Islet precursor cell (in vitro differentiated cells): ENCODE measurements at places on chromosomes 7 and 10.
A peak's percentile ranks its signal among the peaks of the same experiment; 100 is the strongest.

DNA sequence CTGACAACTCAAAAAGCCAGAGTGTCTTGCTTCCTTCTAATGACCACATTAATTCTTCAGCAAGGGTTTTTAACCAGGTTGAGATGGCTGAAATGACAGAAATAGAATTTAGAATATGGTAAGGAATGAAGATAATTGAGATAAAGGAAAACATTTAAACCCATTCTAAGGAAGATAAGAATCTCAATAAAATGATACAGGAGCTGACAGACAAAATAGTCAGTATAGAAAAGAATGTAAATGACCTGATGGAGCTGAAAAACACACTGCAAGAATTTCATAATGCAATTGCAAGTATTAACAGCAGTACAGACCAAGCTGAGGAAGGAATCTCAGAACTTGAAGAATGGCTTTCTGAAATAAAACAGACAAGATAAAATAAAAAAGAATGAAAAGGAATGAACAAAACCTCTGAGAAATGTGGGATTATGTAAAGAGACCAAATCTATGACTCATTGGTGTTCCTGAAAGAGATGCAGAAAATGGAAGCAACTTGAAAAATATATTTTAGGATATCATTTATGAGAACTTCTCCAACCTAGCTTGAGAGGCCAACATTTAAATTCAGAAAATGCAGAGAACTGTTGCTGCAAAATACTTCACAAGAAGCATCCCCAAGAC is 87.1 kb downstream of the SAMD9 start:
- DNase-seq, result no peak

DNA sequence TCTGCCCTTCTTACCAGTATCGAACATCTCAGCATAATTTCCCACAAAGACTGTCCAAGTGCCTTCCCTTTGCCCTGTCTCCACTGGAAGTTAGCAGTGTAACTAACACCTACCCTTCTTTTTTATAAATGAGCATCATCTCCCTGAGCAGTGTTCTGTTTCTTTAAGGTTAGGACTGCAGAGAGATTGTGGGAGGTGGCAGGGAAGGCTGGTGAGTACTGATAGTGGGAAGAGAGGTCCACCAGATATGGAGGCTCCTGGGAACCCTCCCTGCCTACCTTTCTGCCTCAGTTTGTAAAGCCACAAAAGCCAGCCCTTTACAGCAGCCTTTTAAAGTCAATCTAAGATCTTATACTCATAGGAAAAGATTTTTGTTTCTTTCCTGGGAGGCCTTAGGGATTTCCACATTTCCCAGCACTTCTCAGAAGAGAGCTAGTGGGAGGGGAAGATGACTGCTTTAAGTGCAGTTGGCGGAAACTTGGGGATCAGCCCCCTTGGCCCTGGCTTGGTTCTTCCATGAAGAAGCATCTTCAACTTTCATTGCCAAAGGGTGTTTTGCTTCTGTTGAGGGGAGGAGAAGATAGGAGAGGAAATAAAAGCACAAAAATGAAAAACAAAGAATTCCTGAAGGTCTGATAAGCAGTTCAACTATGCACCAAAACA is 36.6 kb upstream of the CALD1 start:
- no peak for DNase-seq

DNA sequence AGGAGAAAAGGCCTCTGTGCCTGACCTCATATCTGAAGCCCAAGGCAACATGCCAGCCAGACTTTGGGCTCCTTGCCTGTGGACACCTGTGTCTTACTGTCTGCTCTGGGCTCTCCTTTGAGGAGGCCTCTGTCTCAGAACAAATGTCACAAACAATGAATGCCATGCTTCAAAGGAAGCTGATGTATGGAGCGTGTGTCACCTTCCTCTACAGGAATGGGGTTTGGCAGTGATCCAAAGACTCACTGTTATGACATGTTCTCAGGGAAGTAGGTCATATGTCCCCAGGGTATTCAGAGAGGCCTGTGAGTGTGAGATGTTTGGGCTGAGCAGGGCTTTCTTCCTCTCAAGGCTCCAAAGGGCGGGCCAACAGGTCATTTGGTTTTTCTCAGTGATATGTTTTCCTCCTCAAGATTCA is 38.4 kb downstream of the PTPRE start:
- peak; percentile 72 for DNase-seq

GRCh38 chr10:79407811-79408795 is 37.3 kb downstream of the ZCCHC24 start:
- DNase-seq, result no peak

DNA sequence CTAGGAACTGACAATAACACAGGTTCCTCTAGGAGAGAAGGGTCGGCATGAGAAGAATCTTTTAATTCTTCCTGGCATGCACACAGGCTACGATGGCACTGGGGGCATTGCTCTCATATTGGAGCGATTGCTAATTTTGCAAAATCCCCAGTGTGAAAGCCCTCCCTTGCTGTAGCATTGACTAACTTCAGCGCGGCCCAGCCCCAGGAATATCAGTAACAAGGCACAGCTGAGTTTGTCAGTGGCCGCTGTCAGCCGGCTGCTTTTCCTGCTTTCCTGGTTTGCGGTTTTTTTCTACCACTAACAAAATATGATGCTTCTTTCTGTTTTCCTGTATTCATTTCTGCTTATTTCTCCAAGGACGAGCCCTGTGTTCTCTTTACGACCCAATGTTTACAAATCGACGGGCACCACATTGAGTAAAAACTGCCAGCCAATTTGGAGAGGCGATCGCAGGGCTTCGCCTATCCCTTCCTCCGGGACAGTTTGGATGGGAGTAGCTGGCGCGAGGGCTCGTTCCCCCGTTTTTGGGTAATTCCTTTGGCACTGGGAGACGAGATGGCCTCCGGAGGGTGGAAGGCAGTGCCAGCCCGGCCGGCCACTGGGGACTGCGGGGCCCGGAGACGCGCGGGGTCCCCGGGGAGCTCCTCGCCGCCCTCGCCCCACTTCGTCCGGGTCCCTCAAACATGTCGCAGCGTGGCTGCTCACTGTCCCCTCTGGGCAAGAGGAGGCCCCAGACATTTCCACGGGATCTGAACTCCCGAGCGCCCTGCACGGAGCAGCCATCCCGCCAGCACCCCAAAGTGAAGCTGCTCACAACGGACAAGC is 967 bp downstream of the ADARB2 start:
- no peak for DNase-seq

- no peak for DNase-seq
Measured at GRCh38 chr10:19577807-19578206, 238.4 kb upstream of the PLXDC2 start.

GRCh38 chr7:148212731-148213130 is 377.8 kb upstream of the C7orf33 start:
- no peak for DNase-seq

- no peak for DNase-seq
Measured at GRCh38 chr10:66828957-66829356, 96.9 kb upstream of the LRRTM3 start.

DNA sequence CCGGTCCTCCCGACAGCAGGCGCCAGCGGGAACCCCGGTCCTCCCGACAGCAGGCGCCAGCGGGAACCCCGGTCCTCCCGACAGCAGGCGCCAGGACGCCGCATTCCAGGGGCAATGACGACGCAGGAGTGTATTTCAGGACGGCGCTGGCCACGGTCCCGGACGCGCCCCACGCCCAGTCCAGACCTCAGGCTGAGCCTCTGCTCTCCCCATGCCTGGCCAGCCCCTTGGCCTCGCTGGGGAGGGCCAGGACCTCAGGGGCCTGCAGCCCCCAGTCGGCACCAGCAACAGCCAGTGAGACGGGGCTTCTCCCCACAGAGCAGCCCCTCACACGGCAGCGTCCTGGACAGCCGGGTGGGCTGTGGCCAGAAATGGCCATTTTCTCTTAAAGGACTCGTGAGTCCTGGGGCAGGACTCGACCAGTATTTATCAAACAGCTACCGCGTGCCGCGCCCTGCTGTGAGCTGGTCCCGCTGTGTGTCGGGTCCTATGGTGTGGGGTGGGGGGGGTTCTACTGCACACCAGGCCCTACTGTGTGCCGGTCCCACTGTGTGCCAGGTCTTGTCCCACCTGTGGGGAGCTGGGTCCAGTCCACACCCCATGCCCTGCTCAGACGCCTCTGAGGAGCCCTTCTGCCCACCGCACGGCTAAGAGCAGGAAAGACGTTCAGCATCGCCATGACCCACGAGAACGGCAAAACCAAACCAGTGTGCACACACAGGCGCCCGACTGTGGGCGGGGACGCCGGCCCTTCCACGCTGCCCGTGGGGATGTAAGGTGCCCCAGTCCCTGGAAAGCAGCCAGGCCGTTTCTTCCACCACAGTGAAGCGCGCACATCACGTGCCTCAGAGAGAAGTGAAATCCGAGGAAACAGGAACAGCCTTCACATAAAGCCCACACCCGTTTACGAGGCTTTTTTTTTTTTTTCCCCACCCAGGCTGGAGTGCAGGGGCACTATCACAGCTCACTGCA is 33.3 kb downstream of the GET4 start:
- no peak for DNase-seq

GRCh38 chr7:22295402-22296264 is 61.3 kb downstream of the RAPGEF5 start:
- DNase-seq, result no peak

GRCh38 chr10:97196223-97197029 is 10.7 kb upstream of the SLIT1 start:
- DNase-seq, result peak; percentile 83

GRCh38 chr7:117750612-117751563 is 122.4 kb downstream of the CTTNBP2 start:
- DNase-seq, result no peak

DNA sequence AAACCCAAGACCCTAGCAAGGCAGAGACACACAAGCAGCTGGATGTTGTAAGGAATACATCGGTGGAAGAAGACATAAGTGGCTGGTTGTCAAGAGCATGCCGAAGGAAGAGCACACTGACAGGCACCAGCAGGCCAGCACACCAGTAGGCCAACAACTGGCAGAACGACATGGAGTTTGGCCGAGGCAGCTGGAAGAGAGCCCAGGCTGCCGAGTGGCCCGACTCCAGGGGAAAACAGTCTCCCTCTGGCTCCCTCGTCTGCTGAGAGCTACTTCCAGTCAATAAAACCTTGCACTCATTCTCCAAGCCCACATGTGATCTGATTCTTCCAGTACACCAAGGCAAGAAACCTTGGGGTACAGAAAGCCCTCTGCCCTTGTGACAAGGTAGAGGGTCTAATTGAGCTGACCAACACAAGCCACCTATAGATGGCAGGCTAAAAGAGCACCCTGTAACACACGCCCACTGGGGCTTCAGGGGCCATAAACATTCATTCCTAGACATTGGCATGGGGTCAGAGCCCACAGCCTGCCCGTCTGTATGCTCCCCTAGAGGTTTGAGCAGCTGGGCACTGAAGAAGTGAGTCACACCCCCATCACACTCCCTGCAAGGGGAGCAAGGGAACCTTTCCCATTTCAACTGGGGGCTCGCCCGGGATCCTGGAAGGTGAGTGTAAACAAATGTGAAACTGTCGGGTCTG is 14.7 kb upstream of the TNS3 start:
- DNase-seq, result no peak

GRCh38 chr10:3248526-3249306 is 76.1 kb upstream of the PITRM1 start:
- peak; percentile 89 for DNase-seq

- DNase-seq, result no peak
Measured at GRCh38 chr10:122515588-122516231, 44.8 kb upstream of the DMBT1 start.

- DNase-seq, result no peak
Measured at GRCh38 chr10:43852149-43852548, 203.5 kb upstream of the ZNF32 start.

DNA sequence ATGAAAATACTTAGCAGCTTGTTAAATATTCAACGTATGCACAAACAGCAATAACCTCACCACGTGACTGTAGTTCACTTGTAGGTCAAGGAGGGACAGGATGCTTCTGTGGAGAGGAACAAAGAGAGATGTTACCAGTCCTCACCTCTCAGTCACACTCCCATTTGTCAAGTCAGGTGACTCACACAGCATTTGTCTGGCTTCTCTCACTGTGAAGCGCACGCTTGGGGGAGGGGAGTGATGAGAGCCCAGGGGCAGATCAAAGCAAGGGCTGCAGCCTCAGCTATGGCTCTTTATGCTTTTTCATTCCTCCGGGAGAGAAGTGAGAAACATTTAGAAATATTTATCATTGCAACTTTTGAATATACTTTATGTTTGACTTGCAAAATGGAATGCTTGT is 2.9 kb upstream of the RBM20 start:
- peak; percentile 96 for DNase-seq

DNA sequence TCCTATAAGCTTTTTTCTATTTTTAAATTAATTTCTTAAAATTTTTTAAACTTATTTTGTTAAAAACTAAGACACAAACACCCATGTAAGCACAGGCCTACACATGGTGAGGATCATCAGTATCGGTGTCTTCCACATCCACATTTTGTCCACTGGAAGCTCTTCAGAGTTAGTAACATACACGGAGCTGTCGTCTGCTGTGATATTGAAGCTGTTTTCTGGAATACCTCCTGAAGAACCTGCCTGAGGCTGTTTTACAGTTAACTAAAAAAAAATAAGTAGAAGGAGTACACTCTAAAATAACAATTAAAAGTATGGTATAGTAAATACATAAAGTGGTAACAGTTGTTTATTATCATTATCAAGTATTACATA is 17.7 kb downstream of the KLLN start:
- DNase-seq, result no peak

GRCh38 chr10:47179291-47179647 is 120.7 kb upstream of the GDF10 start:
- no peak for DNase-seq

GRCh38 chr7:138979988-138980562 is 1.1 kb downstream of the KIAA1549 start:
- peak; percentile 68 for DNase-seq

GRCh38 chr10:121493521-121493920 is 104.7 kb downstream of the FGFR2 start:
- DNase-seq, result no peak

GRCh38 chr7:30278376-30278775 is 6.0 kb upstream of the ZNRF2 start:
- DNase-seq, result no peak

DNA sequence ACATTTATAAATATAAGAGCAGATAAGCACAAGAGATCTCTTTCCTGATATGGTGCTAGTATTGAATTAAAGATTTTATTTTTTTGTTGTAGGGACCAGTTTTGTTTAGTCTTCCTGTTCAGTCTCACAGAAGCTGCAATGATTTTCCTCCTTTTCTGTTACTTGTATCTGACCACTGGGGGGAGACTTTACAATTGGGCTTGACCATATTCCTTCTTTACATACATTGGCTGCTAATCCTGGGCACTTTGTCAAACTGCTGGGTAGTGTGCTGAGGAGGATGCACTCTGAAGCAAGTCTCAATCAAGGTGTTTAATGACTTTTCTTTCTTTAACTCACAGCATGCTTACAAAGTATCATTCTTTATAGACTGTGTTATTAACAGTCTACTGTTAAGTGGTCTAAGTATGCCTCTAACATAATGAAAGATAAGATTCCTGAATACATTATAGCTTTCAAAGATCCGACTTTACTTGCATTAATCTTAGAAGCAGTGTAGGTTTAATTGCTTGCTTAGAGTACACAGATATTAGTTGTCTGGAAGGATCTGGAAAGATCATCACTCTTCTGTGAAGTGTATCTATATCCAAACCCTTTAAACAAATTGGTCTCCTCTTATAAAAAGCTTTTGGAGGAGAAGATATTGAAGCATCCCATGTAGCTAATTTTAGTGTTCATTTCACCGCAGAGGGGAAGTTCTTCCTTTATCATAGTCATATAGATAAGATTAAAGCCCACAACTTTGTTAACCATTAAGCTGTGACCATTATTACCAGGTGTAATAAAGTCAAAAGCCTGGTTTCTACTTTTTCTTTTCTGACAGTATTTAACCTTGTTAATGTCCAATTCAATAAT is 3.1 kb downstream of the PALS2 start:
- no peak for DNase-seq
